ENCODE measurements at places on chromosomes 7 and 10.

GRCh38 chr7:92992932-92993331 is 124.8 kb downstream of the SAMD9 start:
- DNase-seq, result no peak

GRCh38 chr7:43220250-43220649 is 107.8 kb downstream of the HECW1 start:
- DNase-seq, result no peak

GRCh38 chr10:14409247-14409646 is 78.5 kb upstream of the FRMD4A start:
- no peak for DNase-seq

DNA sequence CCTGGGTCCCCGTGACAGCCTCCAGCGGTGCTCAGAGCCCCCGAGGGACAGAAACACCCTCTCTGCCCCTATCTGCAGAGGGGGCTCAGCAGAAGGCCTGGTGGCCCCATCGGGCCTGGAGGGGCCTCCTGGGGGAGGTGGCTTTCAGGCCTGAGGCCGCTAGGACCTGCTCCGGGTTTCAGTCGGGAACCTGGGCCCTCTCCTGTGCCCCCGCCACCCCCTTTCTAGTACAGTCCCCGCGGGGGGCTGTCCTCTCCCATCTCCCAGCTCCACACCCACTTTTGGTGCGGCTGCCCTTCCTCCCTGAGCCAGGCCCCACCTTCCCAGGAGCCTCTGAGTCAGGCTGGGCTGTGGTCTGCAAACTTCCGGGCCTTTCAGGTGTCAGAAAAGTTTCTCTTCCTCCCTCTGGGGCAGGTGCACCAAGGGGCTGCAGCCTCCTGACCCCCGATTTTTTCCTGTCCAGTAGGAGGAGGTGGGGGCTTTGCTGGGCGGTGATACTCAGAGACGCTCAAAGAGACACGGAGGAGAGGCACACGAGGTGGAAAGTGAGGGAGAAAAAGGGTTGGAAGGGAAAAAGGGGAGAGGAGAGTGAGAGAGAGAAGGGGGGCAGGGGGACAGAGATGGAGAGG is 692 bp downstream of the CARD11 start:
- no peak for DNase-seq

GRCh38 chr7:47056731-47057130 is 525.2 kb downstream of the TNS3 start:
- DNase-seq, result no peak

DNA sequence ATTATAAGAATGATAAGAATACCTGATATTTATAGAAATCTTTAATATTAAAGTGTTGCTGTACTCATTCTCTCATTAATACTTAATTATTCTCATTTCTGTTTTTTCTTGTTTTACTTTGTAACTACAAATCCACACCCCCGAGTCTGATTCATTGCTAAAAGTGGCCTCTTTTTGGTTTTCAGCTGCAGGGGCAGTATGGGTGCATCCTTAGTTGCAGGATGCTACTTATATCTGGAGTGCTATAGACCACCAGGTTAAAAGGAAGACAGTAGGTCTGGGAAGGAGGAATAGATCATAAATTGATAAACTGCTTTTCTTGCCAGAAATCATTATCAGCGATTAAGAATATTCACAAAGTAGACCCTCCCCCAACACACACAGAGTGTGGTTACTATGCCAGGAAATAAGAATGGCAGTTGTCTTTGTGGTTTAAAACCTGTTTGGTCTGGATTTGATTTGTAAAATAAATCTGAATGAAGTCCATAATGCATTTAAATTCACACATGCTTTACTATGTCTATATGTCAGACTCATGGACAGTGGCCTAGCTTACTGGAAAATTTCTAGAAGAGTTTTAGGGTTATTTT is 96.5 kb downstream of the NRF1 start:
- no peak for DNase-seq

GRCh38 chr7:1650363-1651030 is 19.6 kb upstream of the ELFN1 start:
- DNase-seq, result no peak

Measured in ascending aorta (tissue), 2 donors.